Ureter (tissue), 1 donor: ENCODE measurements at places on chromosomes 4 and X.

- DNase-seq: no peak
Measured at GRCh38 chr4:107721436-107722100, 1.5 kb upstream of the PAPSS1 start.

DNA sequence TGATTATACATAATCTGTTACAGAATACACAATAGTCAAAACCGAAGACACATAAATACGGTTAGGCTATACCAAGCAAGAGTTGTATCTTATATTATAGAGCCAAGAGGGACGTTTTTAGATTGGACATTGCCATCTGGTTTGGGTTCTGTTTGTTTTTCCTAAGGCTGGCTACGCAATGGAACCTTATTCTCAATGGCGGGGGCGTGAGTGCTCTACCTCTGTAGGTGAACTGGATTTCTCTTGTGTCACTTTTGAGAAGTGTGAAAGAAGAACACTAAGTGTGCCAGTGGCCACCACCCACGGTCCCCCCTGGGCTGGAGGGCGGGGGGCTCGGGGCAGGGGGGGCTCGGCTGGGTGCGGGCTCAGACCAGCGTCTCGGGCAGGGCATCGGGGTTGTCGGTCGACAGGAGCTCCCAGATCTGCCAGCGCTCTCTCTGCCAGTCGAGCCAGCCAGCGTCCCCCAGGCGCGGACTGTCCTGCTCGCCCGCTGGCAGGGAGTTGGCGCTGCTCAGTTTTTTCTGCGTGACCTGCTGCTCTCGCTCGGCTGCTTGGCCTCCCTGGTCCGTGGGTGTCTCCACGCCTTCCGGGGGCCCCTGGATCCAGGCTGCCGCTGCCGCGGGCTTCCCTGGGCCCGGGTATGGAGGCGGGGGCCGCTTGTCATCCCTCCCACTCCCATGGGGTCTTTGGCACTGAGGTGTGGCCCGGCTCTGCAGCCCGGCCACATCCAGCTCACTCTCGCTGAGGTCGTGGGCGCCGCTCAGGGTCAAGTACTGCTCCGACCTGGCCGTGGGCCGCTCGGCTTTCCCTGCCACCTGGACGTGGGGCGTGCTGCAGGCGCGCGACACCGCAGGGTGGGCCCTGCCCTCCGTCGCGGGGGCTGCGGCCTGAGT is 27.6 kb downstream of the HCCS start:
- no peak for DNase-seq

- DNase-seq: no peak
Measured at GRCh38 chr4:84269536-84270044, 229.5 kb downstream of the NKX6-1 start.

- no peak for DNase-seq
Measured at GRCh38 chr4:112765317-112765974, 128.5 kb downstream of the LARP7 start.

GRCh38 chr4:101367201-101367600 is 19.9 kb upstream of the PPP3CA start:
- no peak for DNase-seq

DNA sequence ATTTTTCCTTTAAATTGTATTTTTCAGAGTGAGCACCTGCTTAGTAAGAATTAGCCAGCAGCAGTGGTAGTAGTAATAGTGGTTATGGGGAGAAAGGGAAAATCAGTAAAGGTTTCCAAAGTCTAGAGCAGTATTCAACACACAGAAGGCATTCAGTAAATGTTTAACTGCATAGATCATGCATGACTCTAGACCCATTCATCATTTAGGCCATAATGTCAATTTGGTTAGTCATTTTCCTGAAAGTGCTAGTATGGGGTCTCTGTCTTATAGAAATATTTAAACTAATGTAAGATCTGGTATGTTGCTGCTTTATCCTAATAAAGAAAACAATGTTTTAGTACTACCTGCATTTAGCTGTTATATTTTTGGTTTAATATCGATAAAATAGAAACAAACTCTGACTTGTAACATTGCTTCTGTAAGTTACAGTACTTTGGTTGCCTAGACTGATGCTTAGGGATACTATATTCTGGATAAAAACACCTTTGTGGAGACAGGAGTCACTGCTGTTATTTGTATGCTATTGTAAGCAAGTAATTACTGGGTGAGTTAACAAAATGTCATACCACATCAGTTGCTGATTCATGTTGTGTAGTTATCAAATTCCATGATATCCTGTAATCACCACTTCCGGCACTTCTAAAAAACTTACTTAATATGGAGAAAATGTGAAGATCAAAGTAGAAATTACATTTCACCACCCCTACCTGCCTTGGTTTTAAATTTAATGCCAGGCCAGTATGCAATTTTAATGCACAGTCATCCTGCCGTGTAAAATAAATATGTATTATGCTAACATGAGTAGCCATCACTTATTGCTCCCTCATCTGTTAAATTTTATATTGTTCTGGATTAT is 115.8 kb upstream of the BMPR1B start:
- DNase-seq: no peak

GRCh38 chr4:27964095-27964494 is 1103.5 kb downstream of the STIM2 start:
- no peak for DNase-seq

- no peak for DNase-seq
Measured at GRCh38 chr4:136931781-136932180, 600.5 kb downstream of the PCDH18 start.
